Karpas-422 (cell line): ENCODE measurements at places on chromosomes 6 and 20. TPM values are rescaled to one million over a fixed set of nuclear protein-coding genes. Genes with fewer than 3 reads are reported as not detected.

DNA sequence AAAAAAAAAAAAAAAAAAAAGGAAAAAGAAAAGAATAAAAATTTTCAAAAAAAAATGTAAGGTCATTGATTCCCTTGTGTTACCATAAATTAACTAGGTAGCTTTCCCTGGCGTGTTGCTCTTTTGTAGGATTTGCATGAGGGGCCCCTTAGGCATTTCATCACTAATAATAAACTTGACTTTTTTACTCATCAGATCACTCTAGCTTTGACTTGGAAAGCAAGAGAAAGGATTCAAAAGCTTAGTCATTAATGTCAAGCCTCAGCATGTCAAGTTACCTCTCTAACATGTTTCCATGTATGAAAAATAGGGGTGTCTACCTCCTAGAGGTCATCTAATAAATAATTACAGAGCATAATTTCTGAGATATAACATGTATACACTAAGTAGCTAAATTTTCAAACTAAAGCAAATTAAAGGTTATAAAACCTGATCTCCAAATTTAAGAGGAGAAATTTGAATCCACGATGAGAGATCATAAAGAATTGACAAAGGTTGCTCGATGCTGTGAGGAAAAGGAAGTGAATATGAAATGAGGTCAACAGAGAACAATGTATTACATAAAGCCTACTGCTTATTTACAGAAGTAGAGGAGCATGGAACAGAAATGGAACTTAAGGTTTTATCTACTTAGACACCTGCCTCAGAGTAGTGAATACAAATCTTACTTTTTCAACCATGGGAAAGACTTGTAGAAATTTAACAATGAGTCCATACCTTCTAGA, 86.8 kb downstream of the ARHGAP18 start:
- DNase-seq = no peak

DNA sequence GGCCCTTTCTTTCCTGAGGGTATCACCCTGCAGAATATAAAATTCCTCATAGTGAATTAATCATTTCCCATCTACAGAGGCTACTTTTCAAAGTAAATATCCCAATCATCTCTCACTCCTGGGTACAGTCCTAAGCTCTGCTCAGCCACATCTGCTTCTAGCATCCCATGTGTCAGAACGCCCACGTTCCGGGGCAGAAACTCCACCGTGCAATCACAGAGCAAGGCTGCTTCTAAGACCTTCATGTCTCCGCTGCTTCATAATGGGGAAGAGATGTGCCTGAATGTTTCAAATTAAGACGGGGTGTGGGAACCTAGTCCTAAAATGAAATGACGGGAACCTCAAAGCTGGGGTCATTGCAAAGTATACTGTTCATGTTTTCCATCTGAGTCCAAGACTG, 208.8 kb upstream of the GMDS start:
- no peak for DNase-seq

- DNase-seq = no peak
These were observed 19.9 kb downstream of the PSMG4 start for GRCh38 chr6:3278691-3279090.

DNA sequence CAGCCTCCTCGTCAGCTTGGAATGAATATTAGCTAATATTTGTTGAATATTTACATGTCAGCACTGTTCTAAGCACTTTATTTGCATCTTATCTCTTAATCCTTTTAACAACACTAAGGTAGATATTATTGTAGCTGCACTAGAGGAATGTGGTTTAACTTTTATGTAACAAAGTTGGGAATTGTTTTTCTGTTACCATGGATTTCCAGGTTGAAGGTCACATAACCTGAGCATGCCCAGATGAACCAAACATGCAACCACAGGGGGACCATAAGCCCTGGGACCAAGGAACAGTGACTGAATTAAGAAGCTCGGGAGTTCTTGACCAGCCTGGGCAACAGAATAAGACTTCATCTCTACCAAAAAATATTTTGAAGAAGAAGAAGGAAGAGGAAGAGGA, 29.1 kb upstream of the YWHAB start:
- no peak for DNase-seq

- DNase-seq = no peak
These were observed 12.4 kb upstream of the CCN5 start for GRCh38 chr20:44702776-44703175.

- no peak for DNase-seq
These were observed 100.3 kb upstream of the SRSF6 start for GRCh38 chr20:43357352-43357751.

The GPX6 gene
- total RNA-seq = not detected in 2 replicates

The SYNDIG1 gene
- not detected in 2 replicates for total RNA-seq

- no peak for DNase-seq
These were observed 146.6 kb upstream of the AKIRIN2 start for GRCh38 chr6:87848616-87849015.

The RFX6 gene
- total RNA-seq = not detected in 2 replicates

DNA sequence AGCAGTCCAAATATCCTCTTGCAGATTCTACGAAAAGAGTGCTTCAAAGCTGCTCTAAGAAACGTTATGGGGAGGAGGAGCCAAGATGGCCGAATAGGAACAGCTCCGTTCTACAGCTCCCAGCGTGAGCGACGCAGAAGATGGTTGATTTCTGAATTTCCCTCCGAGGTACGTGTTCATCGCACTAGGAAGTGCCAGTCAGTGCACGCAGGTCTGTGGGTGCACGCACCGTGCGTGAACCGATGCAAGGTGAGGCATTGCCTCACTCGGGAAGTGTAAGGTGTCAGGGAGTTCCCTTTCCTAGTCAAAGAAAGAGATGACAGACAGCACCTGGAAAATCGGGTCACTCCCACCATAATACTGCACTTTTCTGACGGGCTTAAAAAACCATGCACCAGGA, 272.1 kb upstream of the DEFB115 start:
- DNase-seq = no peak

- peak; percentile 93 for DNase-seq
These were observed 4.7 kb upstream of the MRGBP start for GRCh38 chr20:62791301-62792181.

- DNase-seq = no peak
These were observed 107.8 kb downstream of the OGFRL1 start for GRCh38 chr6:71396410-71396801.

The TSPYL4 gene
- total RNA-seq = 19.8 and 24.9 TPM in 2 replicates

- DNase-seq = peak; percentile 36
These were observed 50.2 kb downstream of the ARID1B start for GRCh38 chr6:156827382-156827781.

- DNase-seq = peak; percentile 78
These were observed 162.4 kb downstream of the ID4 start for GRCh38 chr6:19999319-20000191.

DNA sequence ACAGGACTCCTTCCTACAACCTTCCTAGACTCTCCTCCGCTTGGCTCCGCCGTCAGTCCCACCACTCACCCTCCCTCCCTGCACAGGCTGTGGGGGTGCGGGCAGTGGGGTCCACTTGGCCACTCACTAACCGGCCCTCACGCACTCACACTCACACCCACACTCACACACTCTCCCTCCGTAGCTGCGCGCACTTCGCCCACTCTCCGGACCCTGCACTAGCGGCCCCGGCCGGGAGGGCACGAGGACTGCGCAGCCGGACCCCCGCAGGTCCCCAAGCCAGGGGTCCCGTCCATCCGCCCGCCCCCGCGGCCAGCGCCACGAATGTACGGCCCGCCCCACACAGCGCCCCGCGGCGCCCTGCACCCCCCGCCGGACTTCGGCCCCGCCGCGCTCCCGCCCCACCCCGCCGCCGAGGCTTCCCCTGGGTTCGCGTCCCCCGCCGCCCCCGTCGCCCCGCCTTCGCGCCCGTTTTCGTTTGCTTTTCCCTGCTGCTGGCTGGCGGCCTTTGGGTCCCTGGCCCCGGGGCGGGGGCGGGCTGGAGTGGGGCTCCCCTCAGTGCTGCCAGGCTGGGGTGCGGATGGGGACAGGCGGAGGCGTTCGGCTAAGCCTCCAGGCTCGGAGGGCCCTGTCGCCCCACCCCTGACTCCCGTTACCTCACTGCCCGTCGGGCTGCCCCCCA, 23.0 kb upstream of the SLC22A7 start:
- no peak for DNase-seq

The CD40 gene
- total RNA-seq = 6.3 and 12.1 TPM in 2 replicates

- no peak for DNase-seq
These were observed 400 bp upstream of the SMAP1 start for GRCh38 chr6:70667256-70667710.

DNA sequence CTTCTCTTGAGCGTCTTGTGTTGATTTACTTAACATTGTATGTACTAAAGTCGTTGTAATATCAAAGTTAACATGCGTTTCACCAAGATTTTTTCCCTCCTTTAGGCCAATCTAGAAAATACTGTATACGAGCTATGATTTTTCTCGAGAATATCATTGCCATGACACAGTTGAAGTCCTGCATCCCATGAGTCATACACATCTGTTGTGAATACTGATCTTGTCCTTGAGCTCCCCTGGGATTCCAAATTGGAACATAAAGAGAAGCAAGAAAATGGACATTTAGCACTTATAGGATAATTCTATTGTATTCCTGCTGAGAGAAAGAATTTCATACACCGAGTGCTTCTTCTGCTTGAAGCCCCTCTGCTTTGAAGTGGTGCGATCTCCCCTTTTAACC, 109.6 kb downstream of the SLC35B3 start:
- DNase-seq = no peak

- no peak for DNase-seq
These were observed 35.8 kb downstream of the MEP1A start for GRCh38 chr6:46828939-46829338.

- no peak for DNase-seq
These were observed 157.5 kb upstream of the AHI1 start for GRCh38 chr6:135655055-135655454.

The HLA-DRA gene
- 1,241 and 1,934 TPM in 2 replicates for total RNA-seq
